ENCODE measurements at places on chromosomes 11 and 22. TPM values are rescaled to one million over a fixed set of nuclear protein-coding genes. Genes with fewer than 3 reads are reported as not detected.

The RBM4B gene
- total RNA-seq = 10.7 TPM

The TMEM45B gene
- total RNA-seq = 0.49 TPM

The DLG2 gene
- 2.6 TPM for total RNA-seq

The ARHGAP20 gene
- 0.45 TPM for total RNA-seq

The SLC22A9 gene
- total RNA-seq = not detected

The RTN3 gene
- total RNA-seq = 32.1 TPM

The MS4A14 gene
- not detected for total RNA-seq

The EHF gene
- total RNA-seq = not detected

The RHOG gene
- 188 TPM for total RNA-seq

The UPB1 gene
- 0.49 TPM for total RNA-seq
